Stimulated activated CD8-positive, alpha-beta memory T cell treated with anti-CD3 and anti-CD28 coated beads, Interleukin-4, amount 100 ng/mL, for 4 hours (primary cell): ENCODE measurements at places on chromosomes 11 and 22.

DNA sequence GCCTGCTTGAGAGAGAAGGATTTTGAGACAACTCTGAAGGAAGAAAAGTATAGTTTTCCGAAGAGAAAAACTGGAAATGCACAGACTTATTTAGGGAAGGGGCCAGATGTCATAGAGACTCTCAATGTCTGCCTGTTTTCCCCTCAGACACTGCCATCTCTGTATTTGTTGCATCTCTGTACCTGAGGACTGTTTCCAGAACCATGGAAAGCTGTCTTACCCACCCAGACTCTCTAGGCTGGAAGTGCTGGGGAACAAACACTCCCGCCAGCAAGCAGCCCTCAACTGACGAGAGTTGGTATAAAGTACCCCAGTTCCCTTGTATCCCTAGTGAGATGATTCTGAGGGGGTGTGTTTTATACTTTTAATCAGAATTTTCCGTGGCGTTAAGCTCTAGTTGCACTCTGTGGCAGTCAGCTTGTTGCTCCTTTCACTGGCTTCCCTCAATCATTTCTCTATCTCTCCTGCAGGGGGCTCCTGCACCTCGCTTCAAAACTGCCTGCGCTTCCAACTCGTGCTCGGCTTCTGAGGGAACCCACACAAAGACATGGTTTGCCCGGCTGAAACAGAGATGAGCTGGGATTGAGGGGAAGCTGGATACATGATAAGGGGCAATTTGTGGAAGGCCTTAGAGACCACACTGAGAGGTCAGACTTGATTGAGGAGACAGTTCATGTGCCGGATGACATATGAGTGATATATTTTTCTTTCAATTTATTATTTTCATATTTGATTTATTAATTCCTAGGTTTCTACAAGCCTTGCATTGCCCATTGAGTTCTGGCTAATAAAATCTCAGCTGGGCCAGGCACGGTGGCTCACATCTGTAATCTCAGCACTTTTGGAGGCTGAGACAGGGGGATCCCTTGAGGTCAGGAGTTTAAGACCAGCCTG lies 36.9 kb upstream of the CLPB start:
- DNase-seq: peak; percentile 17

GRCh38 chr11:111570796-111571195 lies 30.3 kb downstream of the LAYN start:
- DNase-seq: no peak

GRCh38 chr11:68324695-68325094 lies 12.3 kb downstream of the LRP5 start:
- no peak for DNase-seq

DNA sequence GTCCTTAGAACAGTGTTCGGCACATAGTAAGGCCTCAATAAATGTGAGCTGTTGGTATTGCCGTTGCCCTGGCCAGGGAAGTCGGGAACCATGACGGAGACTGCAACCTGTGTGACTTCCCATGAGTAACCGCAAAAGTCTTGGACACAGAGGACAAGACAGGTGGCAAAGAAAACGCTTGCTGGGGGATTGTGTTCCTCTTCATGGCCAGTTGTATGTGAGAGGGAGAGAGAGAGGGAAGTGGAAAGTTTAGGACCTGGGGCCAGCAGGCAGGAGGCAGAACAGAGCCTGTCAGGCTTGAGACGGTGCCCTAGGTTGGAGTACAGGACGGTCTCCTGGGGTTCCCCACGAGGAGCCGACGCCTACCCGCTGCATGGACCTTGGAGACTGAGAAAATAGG lies 90.2 kb downstream of the CEP164 start:
- DNase-seq: no peak

DNA sequence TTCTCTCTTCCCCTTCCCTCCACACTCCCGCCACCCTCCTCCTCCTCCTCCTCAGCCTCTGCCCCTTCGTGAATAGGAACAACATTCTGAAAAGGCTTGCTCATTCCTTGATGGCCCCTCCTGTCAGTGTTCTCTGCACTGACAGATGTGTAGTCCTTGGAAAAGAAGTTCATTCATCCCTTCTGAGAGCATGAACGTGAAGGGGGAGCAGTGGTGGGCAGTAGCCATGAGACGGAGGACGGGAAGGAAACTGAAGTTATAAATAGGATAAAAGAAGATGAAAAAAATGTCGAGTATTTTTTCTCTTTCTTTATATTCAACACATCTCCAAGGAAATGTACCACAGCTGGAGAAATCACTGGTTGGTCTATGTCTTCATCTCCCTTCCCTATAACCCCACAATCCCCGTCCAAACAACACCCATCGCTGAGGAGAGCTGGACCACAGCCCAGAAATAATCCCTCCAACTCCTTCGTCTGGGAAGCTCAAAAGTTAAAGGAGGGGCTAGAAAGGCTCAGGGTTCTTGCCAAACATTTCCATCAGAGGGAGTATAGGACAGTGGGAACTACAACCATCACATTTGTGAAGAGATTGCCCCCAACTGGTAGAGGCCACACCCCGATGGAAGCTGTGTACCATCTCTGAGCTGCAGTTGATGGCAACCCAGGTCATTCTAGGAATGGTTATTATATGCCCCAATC lies 33.5 kb downstream of the ETS1 start:
- DNase-seq: no peak

- no peak for DNase-seq
These were observed 63.7 kb downstream of the FLRT1 start for GRCh38 chr11:64099436-64099835.

GRCh38 chr11:57370251-57370650 lies 10.7 kb downstream of the PRG3 start:
- DNase-seq: no peak

DNA sequence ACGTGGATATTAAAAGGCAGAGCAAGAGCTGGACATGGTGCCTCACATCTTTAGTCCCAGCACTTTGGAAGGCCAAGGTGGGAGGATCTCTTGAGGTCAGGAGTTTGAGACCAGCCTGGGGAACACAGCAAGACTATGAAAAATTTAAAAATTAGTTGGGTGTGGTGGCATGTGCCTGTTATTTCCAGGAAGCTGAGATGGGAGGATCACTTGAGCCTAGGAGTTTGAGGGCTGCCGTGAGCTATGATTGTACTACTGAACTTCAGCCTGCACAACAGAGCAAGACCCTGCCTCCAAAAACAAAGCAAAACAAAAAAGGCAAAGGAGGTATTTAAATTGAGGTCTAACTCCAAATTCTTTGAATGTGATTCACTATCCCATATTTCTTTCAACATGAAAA lies 23.5 kb downstream of the RDX start:
- DNase-seq: no peak

DNA sequence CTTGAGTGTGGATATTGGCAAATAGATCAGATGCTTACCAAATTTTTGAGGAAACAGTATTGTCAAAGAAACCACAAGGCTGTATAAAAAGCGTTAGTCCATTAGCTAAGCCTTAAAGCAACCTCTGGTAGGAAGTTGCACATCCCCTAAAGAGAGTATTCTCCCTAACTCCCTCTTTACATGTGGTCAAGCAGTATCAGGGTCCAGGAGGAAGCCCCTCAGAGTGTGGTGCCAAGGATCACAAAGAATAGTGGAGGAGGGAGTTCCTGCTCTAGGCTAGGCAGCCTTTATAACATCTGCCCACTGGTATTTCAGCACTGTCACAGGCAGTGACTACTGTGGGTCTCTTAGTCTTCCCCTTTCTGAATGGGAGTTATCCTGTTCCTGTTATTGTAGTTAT lies 18.8 kb upstream of the AMPD3 start:
- DNase-seq: no peak

- DNase-seq: no peak
These were observed 61.3 kb downstream of the MUC15 start for GRCh38 chr11:26510756-26511155.

- DNase-seq: no peak
These were observed 976.3 kb upstream of the FAT3 start for GRCh38 chr11:91248199-91248807.
